ENCODE measurements at places on chromosomes 12 and 14.

DNA sequence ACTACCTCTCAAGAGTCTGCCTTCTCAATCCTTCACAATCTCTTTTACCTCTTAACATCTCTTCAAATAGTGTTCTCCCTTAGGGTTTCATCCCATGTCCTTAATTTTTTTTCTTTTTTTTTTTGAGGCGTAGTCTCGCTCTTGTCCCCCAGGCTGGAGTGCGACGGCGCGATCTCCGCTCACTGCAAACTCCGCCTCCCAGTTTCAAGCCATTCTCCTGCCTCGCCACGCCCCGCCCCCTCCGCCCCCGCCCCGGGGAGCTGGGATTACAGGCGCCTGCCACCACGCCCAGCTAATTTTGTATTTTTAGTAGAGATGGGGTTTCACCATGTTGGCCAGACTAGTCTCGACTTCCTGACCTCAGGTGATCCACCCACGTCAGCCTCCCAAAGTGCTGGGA, 7.0 kb upstream of the BCAT1 start:
- peaks cover 9% of the 10 kb centered on the region for H3K36me3 ChIP-seq
- no peaks in the 10 kb centered on the region for H3K27me3 ChIP-seq
- DNase-seq = no peak
- no peak overlapping the region for H3K4me3 ChIP-seq
- H3K27ac ChIP-seq = peak overlapping the region; percentile 10
- H3K4me1 ChIP-seq = peaks cover 43% of the 10 kb centered on the region

- no peaks in the 10 kb centered on the region for H3K27me3 ChIP-seq
- peak overlapping the region; percentile 26 for H3K4me3 ChIP-seq
- peaks cover 43% of the 10 kb centered on the region for H3K36me3 ChIP-seq
- no peak for DNase-seq
Measured at GRCh38 chr12:94204499-94205247, 56.3 kb downstream of the PLXNC1 start.

DNA sequence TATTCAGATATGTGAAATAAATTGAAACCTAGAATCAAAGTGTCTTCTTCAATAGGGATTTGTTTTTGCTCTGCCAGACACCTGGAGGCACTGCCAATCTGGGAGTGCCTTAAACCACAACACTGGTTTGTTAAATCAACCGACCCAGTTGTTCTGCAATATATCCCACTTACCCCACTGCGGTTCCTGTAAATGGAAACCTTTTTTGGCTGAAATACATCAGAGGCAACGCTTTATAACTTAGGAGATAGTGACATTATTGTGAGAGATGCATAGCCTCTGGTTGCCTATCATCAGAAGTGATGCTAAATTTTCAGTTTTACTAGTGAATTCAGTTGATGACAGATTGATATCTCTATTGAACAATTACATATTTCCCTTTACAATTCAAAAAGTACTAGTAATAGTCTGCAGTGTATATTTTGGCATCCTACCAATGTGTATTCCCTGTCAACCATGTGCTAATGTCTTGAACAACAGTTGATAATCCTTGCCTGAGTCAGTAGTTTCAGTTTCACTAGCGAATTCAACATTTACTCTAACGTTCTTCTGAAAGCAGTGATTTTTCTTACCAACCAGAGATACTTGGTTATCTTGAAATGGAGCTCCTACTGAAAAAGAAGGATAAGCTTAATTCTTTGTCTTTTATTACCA, 30.5 kb downstream of the PPP2R5C start:
- peak overlapping the region; percentile 61 for H3K4me3 ChIP-seq
- H3K4me1 ChIP-seq = peaks cover 27% of the 10 kb centered on the region
- H3K36me3 ChIP-seq = peaks cover 22% of the 10 kb centered on the region
- H3K27ac ChIP-seq = peak overlapping the region; percentile 4
- H3K27me3 ChIP-seq = no peaks in the 10 kb centered on the region

GRCh38 chr12:28781671-28782652, 367.1 kb upstream of the FAR2 start:
- H3K27ac ChIP-seq = no peak overlapping the region
- H3K4me3 ChIP-seq = no peak overlapping the region
- DNase-seq = no peak
- H3K36me3 ChIP-seq = no peaks in the 10 kb centered on the region

DNA sequence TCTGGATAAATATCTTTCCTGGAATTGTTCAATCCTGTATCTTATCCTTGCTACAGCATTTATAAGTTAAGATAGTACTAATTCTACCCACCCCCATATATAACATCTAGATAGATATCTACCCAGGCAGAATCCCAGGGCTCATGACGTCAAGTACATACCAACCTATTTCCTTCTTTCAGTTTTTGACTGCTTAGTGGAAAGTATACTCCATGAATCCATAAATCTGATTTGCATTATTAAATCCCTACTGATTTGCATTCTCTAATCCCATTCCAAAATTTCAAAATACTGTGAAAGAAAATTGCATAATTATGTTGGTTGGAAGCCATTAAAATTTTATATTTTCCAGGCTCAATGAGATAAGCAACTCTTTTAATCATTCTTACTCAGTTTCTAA, 111.7 kb downstream of the KITLG start:
- no peaks in the 10 kb centered on the region for H3K36me3 ChIP-seq
- H3K27ac ChIP-seq = no peak overlapping the region
- no peaks in the 10 kb centered on the region for H3K4me1 ChIP-seq
- H3K27me3 ChIP-seq = no peaks in the 10 kb centered on the region
- H3K4me3 ChIP-seq = no peak overlapping the region
